GM04504 (cell line): ENCODE measurements at places on chromosomes 2 and 18.

GRCh38 chr18:75827751-75828287 lies 400.3 kb upstream of the SMIM21 start:
- no peak for DNase-seq

- peak; percentile 5 for DNase-seq
These were observed 80.1 kb upstream of the SPOPL start for GRCh38 chr2:138421315-138421970.

GRCh38 chr18:40867459-40867858 lies 1087.6 kb upstream of the PIK3C3 start:
- peak; percentile 74 for DNase-seq

GRCh38 chr18:27695503-27695902 lies 481.4 kb downstream of the CDH2 start:
- no peak for DNase-seq

DNA sequence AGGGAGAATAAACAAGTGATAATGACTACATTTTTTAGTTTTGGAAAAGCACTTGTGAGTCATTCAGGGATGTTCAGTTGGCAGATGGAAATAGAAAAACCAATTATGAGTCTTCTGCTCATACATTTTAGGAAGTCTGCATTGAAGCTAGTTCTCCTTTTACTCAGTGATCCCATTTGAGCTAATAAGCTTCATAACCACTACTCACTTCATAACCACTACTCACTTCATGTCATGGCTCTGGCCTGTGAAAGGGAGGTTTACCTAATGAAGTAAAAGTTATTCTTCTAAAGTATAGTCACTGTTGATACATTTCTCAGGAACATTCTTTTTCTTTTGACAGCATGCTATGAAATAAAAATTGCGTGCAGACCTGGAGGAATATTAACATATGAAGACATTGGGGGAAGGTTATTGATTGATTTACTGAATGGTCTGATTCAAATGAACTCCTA lies 948.7 kb downstream of the TSN start:
- no peak for DNase-seq

DNA sequence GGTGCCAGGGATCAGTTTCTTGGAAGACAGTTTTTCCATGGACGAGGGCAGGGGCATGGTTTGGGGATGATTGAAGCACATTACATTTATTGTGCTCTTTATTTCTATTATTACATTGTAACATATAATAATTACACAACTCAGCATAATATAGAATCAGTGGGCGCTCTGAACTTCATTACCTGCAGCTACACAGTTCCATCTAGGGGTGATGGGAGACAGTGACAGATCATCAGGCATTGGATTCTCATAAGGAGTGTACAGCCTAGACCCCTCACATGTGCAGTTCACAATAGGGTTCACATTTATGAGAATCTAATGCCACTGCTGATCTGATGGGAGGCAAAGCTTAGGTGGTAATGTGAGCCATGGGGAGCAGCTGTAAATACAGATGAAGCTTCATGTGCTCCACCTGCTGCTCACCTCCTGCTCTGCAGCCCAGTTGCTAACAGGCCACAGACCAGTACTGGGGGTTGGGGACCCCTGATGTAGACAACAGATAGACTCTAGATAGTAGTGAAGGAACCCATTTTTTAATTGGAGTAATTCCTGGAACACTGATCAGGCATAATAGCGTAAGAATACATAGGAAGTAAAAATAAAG lies 41.5 kb upstream of the MC4R start:
- no peak for DNase-seq

DNA sequence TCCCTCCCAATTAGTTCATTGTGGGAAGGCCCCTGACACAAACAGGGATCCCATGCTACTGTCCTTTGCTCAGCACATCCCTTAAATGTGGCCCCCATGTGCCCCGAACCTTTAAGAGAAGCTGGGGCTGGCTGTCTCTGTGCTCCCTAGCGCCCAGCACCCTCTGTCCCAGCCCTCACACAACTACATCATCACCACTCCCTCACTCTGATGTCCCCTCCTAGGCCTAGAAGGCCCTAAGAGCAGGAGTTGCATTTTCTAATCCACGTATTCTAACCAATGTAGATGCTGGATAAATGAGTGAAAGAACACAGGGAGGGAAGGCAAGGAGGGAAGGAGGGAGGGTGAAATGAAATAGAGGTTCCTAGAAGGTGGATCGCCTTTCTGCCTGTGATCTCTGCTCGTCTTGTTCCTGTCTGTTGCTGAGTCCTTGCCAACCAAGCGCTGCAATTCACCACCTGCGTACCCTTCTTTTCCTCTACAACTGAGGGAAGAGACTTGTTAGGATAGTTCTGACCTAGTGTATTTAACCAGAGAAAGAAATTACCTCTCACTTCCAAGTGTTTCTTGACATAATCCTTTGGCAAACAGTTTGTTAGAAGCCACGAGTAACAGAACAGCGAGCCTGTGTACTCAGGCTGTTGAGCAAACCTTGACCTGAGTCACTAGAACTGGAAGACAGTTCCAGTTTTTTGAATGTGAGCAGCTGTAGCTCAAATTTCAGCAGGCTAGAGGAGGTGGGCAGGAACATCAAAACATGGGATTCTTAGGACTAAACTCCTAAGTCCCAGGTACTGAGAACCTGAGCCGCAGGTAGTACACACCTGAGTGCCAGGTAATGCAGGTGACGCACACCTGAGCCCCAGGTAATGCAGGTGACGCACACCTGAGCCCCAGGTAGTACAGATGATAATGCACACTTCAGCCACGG lies 181.5 kb upstream of the ID2 start:
- no peak for DNase-seq

DNA sequence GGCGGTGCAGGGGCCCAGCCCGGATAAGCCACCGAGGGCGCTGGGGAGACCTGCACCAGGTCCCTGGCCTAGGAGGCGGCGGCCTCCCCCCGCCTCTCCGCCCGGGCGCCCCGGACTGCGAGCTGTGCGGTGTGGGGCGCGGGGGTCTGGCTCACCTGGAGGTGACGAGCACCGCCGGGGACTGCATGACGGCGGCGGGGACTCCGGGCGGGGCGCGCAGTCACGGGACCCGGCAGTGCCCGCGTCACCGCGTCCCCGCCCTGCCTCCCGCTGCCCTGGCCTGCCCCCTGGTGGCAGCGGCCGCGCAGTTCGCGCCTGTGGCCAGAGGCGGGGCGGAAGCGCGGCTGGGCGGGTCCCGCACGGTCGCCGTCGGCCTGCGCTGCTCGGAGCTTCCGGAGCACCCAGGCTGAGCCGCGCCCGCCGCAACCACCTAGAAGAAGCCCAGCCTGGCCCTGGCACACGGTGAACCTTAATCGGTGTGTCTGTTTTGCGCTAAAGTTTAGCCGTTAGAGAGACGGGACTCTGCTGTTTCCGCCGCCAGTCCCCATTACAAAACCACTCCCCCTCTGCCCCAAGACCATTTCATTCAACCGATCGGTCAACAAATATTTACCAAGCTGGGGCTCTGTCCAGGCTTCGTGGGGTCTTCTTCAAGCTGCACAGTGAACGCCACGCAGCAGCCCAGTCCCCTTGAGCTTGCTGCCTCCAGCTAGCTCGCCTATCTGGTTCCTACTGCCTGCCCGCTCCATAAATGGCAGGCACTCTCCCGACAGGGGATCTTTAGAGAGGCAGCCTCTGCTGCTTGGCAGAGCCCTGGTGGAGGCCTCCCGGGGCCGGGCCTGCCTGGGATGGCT lies at the start of gene HS1BP3:
TSS of gene HS1BP3 (minus strand) at position 222 of the 854 bp plus-strand sequence. CDS start at position 187, 35 bp downstream.
- peak; percentile 64 for DNase-seq

DNA sequence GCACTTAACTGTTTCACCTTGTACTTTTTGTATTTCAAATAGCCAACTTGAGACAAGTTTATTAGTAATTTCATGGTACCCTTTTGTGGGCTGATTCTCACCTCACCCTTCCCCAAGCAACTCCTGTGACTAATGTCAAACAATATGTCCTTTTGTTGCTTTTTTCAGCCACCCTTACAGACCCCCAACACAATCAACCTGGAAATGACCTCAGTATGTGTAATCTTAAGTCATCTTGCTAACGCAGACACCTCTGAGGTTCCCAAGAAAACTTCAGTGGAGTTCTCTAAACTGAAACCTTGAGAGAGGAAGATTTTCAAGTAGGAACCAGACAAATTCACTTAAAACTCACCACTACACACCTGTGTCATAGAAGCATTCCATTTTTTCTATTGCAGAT lies 69.5 kb downstream of the KYNU start:
- DNase-seq: no peak

GRCh38 chr2:218021536-218022071 lies 18.8 kb upstream of the TNS1 start:
- DNase-seq: no peak

- no peak for DNase-seq
These were observed 87.6 kb downstream of the SPATS2L start for GRCh38 chr2:200394045-200394444.

DNA sequence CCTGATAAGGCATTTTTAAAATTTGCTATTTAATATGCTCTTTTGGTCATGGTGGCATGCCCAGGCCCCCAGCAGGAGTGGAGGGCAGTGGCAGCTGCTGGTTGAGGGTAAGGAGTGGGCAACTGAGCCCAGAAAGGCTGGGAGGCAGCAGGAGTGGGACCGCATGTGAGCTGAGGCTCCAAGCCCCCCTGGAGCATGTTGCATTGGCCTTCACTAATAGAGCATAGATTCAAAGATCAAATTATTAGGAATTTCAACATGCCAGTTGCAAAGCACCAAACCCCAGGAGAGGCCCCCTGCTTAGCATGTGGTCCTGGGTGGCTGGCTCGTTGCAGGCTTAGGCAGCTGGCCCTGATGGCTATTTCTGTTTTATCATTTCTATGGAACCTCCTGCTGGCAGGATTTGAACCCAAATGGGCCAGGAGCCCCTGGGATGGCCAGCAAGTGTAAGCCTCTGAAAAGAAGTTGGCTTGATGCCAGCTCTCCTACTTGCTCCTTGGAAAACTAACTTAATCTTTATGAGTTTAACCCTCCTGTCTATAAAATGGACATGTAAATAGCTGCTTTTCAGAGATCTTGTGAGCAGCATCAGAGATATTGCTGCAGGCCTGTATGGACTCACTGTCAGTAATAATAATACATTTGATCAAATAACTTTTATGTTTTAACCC lies 42.1 kb upstream of the TMEM131 start:
- no peak for DNase-seq

GRCh38 chr18:38933910-38934510 lies 1368.4 kb upstream of the CELF4 start:
- no peak for DNase-seq

GRCh38 chr18:28338316-28338715 lies 161.4 kb upstream of the CDH2 start:
- DNase-seq: no peak

DNA sequence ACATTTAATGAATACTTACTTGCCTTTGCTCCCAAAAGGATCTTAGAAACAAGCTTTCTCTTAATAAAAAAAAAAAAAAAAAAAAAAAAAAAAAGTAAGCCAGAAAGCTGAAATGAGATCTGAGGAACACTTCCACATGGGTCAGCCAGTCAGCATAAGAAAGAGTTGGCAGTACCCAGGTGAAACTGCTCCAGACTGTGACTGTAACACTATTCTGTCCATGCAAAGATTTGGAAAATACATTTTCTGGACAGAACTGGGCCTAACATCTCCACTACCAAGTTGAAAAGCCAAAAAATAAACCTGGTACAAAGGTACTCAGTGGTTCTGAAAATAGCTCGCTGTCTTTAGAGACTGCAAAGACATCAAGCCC lies 135.7 kb downstream of the THADA start:
- DNase-seq: no peak

- DNase-seq: no peak
These were observed 26.8 kb downstream of the SERPINB4 start for GRCh38 chr18:63617049-63617914.

GRCh38 chr18:35422237-35422636 lies 45.1 kb upstream of the ZNF396 start:
- DNase-seq: no peak

DNA sequence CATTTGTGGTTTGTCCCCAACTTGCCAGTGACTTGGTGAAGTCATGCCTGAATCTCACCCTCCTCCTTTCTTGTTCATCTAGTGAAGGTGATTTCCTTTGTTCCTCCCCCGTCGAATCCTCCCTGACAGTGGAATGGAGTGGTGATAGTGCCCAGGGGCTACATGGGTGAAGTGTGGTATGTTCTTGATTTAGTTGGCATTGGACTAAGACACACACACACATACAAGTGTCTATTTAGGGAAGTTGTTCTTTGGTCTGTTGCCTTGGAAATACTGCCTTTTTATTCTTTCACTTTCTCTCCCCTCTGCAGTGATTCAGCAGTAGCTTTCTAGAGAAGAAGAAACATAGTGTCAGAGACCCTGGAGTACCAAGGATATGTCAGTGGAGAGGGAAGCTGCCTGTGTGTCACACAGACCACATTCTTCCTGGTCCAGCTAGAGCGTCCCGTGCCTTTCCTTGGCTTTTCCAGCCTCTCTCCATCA lies 10.9 kb downstream of the INPP4A start:
- no peak for DNase-seq
